Stimulated activated CD4-positive, alpha-beta T cell treated with anti-CD3 and anti-CD28 coated beads, Interleukin-15, amount 100 ng/mL, for 1 hour (primary cell): ENCODE measurements at places on chromosomes 5 and 9.

- no peak for DNase-seq
These were observed 303.8 kb upstream of the PRR16 start for GRCh38 chr5:120160124-120160895.

GRCh38 chr5:145341842-145342241 is 493.3 kb downstream of the PRELID2 start:
- DNase-seq: no peak

- no peak for DNase-seq
These were observed 383.4 kb downstream of the MLLT3 start for GRCh38 chr9:20238921-20239320.

DNA sequence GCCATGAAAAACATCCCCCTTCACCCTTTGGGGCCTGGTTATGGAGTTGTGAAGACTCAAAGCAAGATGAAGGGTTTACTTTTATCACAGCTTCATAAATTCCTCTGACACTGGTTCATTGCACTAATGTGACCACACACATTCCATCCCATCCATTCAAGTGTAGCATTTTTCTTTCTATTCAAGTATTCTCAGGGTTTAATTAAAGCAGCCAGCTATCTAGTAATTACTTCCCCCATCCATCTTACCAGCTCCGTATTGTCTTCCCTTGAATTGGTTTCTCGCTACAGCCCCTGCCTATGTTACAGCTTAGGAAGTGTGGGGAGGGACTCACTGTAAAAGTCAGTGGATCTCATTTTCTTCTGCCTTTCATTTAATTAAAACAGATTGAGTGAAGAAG is 387.0 kb upstream of the RFX3 start:
- no peak for DNase-seq

GRCh38 chr5:31362529-31362900 is 169.0 kb downstream of the CDH6 start:
- DNase-seq: no peak

DNA sequence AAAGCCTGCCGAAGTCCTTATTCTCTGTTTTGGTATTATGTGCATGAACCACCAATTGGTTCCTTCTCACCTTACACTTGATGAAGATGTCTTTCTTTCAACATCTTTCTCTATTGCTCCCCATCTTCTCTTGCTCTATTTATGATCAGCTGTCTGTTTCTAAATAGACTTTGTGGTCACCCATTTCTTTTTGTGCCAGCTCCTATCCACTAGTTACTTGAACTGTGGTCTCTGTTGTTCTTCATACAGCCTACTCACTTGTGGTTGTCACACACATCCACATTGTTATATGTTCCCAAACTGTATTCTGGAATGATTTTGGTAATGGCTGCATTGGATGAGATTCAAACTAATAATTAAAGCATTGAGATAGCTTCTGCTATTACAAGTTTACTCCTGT is 11.4 kb downstream of the VCAN start:
- DNase-seq: no peak

DNA sequence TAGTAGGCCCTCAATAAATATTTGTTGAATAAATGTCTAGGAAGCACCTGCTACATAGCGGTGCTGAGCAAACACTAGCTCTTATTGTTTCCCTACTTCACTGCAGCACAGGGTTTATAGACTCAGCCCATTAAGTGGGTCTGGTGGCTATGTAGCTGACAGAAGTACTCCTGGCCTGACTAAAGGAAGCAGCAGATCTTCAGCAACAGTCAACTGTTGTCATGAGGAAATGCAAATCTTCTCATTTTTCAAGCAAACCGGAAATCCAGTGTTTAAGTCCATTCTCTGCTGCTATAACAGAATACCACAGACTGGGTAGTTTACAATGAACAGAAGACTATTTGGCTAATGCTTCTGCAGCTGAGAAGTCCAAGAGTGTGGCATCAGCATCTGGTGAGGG is 2.8 kb upstream of the TEX10 start:
- DNase-seq: no peak

DNA sequence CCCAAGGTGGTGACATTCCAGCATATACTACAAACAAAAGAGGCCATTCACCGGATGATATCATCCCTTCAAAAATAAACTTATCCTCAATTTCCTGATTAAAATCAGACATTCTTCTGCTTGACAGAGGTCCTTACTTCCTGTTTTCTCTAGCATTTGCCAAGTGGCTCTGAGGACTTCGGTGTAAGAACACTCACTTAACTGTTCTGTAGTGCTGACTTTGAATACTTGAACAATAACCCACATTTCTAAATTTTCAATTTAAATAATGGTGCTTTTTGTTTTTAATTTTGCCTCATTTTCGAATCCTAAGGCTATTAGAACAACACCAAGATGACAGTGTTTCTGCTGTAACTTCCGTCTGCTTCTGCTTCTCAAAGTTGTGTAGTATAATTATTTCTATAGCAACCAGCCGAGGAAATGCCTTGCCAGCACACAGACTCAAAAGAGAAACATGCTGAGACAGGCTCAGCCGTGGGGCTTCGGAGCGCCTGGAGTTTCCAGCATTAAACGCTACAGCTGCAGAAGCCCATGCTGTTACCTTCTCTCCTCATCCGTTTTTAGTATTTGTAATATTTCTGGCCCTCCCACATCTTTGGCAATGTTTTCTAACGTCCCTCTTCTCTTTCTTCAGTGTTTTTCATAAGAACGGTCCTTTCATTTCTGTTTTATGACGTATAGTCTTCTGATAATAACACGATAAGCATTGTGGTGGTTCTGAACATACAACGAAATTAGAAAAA is 19.5 kb upstream of the ANXA1 start:
- peak; percentile 35 for DNase-seq

- DNase-seq: no peak
These were observed at the start of gene TAS2R1 for GRCh38 chr5:9630251-9630650. TSS of gene TAS2R1 (minus strand) at chr5:9630351. CDS start at chr5:9630032, 319 bp downstream.

DNA sequence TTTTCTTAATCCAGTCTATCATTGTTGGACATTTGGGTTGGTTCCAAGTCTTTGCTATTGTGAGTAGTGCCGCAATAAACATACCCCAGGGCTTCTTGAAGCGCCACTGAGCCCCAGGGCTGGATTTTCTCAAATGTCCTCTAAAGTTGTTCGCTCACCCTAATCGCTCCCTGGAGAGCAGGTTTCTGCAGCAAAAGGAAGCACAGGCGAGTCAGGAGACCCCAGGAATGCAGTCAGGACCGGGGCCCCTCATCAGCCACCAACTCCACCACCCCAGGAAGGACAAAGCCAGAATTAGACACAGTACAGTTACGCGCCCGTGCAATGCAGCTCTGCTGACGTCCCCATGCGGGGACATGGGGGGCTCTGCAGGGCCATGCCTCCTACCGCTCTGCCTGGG is 15.7 kb upstream of the OBP2B start:
- DNase-seq: no peak

GRCh38 chr9:13141629-13142028 is 137.9 kb downstream of the MPDZ start:
- no peak for DNase-seq
